ENCODE measurements at places on chromosomes 2 and 18. TPM values are rescaled to one million over a fixed set of nuclear protein-coding genes. Genes with fewer than 3 reads are reported as not detected.

C2orf78 gene
- not detected for total RNA-seq

GPR35 gene
- 3.2 TPM for total RNA-seq

TNFAIP6 gene
- total RNA-seq: 14.4 TPM

CNDP1 gene
- 0.31 TPM for total RNA-seq

ALK gene
- total RNA-seq: 0.18 TPM

KCNG2 gene
- 0.22 TPM for total RNA-seq

FNDC4 gene
- 6.3 TPM for total RNA-seq

GRB14 gene
- 20.2 TPM for total RNA-seq

GBX2 gene
- not detected for total RNA-seq

ACMSD gene
- not detected for total RNA-seq

LBX2 gene
- 0.53 TPM for total RNA-seq

LAMA3 gene
- 47.3 TPM for total RNA-seq

SDC1 gene
- 0.98 TPM for total RNA-seq

PXDN gene
- total RNA-seq: 38.1 TPM

IL18R1 gene
- total RNA-seq: 4.9 TPM

NOL4 gene
- 0.58 TPM for total RNA-seq

COLEC11 gene
- total RNA-seq: 1.1 TPM

TXNDC2 gene
- not detected for total RNA-seq

FAM124B gene
- 6.3 TPM for total RNA-seq

PTPRN gene
- 0.58 TPM for total RNA-seq

ST8SIA3 gene
- total RNA-seq: not detected

COL4A3 gene
- total RNA-seq: 7.0 TPM

DCTN1 gene
- 146 TPM for total RNA-seq

PTMA gene
- 779 TPM for total RNA-seq

SERPINB11 gene
- total RNA-seq: not detected

EN1 gene
- not detected for total RNA-seq

RGPD8 gene
- 36.2 TPM for total RNA-seq

SP5 gene
- total RNA-seq: 2.4 TPM

TRABD2A gene
- 2.1 TPM for total RNA-seq

ZNF804A gene
- 0.13 TPM for total RNA-seq

ASXL3 gene
- total RNA-seq: 13.1 TPM

HOXD3 gene
- 9.8 TPM for total RNA-seq

MERTK gene
- total RNA-seq: 18.9 TPM

ABCB11 gene
- 1.5 TPM for total RNA-seq

ELOA2 gene
- total RNA-seq: not detected

FSIP2 gene
- total RNA-seq: 1.3 TPM

SERPINB4 gene
- not detected for total RNA-seq

ALPP gene
- not detected for total RNA-seq
